GM12878 (cell line): ENCODE measurements at places on chromosomes 5 and 9.

DNA sequence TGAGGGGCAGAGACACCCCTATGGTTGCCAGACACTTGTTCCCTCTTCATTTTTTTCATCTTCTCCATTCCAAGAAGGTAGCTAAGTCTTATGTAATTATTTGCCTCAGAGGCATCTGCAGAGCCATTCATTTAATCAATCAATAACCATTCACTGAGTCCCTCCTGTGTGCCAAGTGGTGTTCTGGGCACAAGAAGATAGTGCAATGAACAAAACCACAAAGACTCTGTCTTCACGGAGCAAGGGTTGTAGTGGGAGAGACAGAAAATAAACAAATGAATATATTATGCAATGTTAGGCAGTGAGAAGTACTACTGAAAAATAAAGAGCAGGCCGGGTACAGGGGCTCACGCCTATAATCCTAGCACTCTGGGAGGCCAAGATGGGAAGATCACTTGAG is 41.4 kb upstream of the CTNNA1 start:
- DNase-seq: no peak

GRCh38 chr9:7996558-7996957 is 197.0 kb upstream of the DMAC1 start:
- no peak for DNase-seq

DNA sequence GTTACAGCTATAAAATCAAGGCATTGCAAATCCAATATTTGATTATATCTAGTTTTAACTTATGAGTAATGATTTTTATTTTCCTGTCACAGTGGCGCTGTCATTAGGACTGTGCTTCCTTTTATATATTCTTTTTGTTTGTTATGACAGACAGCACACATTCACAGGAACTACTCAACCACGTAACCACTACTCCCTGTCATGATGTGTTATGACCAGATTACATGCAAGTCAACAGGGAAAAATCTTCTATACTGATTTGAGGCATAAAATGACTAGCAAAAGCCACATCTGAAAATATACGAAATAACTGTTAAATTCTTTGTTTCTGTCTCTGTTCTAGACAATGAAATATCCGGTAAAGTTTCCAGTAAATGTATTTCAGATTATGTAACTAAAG is 25.4 kb downstream of the SREK1 start:
- DNase-seq: no peak

DNA sequence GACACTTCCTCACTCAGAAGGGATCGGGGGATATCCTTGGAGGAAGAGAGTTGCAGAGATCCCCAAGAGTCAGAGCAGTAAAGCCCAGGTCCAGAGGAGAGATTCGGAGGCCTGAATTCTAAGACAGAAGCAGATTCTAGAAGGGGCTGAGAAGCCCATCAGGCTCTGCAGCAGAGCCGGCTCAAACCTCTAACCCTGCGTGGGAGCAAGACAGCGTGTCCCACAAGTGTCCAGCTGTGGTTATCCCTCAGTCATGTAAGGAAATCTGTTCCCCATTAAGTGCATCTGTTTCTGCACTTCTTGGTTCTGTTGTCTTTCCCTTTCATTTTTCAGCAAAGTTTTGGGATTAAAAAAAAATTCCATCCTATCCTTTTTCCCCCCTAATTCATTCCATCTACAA is 4.8 kb upstream of the DIAPH1 start:
- DNase-seq: no peak

DNA sequence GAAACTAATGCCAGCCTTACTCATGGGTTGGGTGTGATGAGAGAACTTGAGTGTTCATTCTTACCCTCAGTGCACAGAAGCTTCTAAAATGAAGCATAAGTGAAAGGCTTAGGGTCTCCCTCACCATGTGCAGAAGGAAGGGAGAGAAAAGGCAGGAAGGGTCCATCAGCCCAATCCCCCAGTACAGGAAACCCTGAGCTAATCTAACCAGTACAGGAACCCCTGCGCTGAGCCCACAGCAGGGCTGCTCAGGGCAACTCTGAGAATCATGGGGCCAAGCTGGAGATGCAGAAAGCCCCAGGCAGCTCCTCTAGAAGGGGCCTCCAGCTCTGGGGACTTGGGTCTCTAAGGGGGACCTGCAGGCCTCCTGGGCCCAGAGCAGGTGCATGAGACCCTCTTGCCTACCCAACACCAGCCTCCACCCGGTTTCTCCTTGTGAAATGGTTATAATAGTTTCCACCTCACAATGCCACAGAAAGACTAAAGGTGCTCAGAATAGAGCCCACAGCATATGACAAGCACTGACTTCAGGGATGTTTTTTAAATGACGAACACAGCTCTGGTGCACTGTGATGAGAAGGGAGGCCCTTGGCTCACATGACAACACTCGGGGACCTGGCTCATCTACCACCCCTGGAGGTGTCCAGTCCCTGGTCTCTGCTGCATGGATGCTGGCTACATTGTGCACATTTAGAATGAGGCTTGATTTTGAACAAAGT is 190.1 kb downstream of the ACTL7B start:
- no peak for DNase-seq
